ENCODE measurements at places on chromosomes 16 and 17.

DNA sequence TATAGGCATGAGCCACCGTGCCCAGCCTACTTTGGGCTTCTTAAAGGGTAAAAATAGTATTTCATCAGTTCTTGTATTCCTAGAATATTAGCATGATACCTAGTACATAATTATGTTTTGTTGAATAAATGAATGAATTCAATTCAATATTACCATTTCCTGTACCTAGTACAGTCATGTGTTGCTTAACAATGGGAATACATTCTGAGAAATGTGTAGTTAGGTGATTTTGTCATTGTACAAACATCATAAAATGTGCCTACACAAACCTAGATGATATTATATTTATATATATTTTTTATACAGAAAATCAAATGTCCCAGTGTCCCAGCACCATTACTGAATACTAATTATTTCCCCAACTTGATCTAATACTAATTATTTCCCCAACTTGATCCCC lies 85.6 kb upstream of the HAS3 start:
- DNase-seq = no peak

GRCh38 chr16:48617711-48618148 lies 7.8 kb upstream of the N4BP1 start:
- DNase-seq = no peak

DNA sequence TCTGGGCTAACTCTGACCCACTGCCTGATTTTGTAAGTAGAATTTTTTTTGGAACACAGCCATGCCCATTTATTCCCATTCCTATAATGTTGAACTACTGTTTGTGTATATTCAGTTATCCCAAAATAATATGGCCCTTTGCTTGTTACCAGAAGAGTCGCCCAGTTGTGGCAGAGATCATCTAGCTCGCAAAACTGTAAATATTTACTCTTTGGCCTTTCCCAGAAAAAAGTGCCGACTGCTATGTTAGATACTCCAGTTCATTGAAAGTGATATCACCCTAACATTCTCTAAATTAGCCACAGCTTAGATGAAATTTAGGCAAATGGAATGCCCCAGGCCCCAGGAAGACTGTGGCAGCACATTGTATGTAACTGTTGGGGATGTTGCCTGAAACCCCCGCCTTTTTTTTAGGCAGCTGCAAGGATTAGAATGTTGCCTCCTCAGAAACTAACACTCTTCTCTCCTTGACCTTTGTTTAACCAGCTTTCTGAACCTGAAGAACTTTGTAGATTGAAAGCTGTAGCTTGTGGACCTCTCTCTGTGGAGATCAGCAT lies 19.1 kb downstream of the WWOX start:
- no peak for DNase-seq

GRCh38 chr17:28443901-28444638 lies 29.4 kb upstream of the SLC13A2 start:
- DNase-seq = no peak

GRCh38 chr17:43003542-43004172 lies 2.9 kb upstream of the IFI35 start:
- DNase-seq = no peak

- peak; percentile 62 for DNase-seq
These were observed 184.8 kb upstream of the GSE1 start for GRCh38 chr16:85428168-85428898.

DNA sequence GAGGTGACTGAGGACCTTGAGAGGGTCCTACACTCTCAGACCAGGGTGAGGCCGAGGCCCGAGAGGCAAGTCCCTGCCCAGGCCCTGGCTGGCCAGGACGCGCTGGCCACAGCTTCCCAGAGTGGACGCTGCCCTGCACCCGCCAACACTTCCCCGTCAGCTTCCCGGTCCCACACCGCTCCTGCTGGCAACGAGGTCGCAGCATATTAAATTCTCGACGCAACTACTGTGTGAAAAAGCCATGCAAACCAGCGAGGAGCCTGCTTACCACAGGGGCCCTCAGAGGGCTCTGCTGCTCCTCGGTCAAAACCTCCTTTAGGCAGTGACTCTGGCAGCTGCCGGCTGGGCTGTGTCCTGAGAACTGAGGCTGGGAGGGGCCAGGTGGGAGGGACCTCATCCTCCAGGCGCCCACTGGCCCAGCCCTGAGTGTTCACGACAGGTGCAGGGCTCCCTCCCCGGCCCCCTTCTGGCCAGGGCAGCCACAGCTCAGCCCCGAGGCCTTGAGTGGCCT lies 2.1 kb upstream of the TEX19 start:
- DNase-seq = no peak

GRCh38 chr17:74702116-74702871 lies 10.4 kb downstream of the CD300LF start:
- no peak for DNase-seq

GRCh38 chr16:84884596-84885341 lies 65.0 kb downstream of the CRISPLD2 start:
- DNase-seq = no peak

DNA sequence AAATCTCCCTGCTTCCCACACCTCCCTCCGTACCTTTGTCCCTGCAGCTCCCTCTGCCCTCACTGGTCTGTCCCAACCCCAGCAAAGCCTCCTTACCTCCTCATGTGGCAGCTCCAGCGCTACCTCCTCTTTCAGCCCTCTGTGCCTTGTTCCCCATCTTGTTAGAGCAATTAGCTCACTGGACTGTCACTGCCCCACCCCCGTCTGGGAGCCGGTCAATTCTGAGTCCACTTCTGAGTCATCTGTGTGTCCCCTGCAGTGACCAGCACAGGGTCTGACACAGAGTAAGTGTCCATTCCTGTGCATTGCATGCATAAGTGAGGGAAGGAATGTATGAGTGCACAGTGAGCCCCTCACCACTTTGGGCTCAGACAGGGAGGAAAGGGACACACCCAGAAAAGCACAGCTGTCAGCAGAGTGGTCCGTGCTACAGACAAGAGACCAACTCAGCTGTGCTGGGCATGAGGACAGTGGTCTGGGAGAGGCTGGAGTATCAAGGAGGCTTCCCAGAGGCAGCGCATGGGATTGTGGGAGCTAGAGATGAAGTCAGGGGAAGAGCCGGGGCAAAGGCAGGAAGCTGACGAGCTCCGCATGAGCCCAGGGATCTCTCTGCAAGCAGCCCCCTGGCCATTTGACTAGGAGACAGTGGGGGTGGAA lies 45.9 kb downstream of the PITPNM3 start:
- no peak for DNase-seq

GRCh38 chr17:61384354-61384691 lies 15.3 kb upstream of the TBX2 start:
- DNase-seq = no peak

GRCh38 chr17:14299280-14300141 lies 1.4 kb upstream of the HS3ST3B1 start:
- DNase-seq = peak; percentile 41

DNA sequence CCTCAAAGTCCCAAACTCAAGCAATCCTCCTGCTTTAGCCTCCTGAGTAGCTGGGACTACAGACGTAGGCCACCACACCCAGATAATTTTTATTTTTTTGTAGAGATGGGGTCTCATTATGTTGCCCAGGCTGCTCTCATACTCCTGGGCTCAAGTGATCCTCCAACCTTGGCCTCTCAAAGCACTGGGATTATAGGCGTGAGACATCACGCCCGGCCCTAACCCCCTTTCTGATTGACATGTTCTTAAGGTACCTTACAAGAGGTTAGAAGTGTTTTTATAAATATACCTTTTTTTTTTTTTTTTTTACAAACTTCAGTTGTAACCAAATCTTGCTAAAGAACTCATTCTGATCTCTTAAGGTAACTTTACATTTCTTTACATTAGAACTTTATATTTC lies 64.8 kb downstream of the GNA13 start:
- DNase-seq = no peak

DNA sequence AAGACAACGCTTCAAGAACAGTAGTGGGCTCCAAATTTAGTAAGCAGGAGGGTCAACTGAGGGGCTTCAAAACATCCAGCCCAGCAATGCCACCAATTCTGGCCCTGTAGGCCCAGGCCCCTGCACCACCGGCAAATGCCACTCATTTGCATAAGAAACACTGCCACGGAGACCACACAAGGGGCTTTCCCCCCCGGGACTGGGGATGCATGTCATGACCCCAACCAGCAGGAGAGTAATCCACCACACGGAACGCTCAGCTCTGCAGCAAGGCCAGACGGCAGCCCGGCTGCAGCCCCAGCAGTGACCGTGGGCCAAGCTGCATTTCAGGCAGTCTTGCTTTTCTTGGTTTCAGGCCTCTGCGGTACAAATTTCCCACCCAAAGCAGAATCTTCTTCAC lies 14.1 kb downstream of the TMEM11 start:
- DNase-seq = no peak

- no peak for DNase-seq
These were observed 685 bp downstream of the FASN start for GRCh38 chr17:82097184-82097918.

GRCh38 chr16:81399909-81400308 lies 44.7 kb upstream of the CMIP start:
- DNase-seq = no peak

DNA sequence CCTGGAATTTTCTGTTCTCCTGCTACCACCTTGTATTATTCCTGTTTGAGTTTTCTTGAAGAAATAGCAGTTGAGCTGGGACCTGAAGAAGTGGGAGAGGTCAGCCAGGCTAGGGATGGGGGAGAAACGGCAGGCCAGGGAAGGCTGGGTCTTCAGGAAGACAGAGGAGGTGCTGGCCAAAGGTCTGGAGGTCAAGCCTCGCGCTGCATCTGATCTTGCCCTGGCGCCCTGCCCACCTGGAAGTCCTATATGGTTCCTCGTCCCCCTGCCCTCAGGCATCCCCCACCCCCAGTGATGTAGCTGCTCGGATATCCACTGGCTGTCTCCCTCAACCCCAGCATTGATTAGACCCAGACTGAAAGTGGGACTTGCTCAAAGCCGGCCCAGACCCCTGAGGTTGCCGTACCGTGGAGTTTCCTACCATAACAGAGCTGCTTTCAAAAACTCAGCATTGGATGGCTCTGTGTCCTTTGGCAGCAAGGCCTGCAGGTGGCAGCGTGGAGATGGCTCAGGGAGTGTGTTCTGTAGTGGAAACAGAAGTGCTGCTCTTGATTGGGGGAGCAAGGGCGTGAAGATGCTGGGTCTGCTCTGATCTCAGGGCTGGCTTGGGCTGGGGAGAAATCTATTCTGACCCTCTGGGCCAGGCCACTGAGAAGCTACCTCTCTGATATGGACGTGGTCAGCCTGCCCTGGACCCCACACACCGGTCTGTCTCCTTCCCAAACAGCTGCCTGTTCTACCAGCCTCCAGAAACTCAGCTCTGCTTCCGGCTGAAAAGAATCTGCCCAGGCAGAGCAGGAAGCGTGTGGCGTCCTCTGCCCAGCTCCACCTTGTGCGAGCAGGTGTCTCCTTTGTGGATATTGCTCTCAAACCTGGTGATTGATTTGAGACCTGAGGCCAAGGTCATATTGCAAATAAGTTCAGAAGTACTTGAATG lies 107.0 kb upstream of the CACNG5 start:
- DNase-seq = peak; percentile 50

DNA sequence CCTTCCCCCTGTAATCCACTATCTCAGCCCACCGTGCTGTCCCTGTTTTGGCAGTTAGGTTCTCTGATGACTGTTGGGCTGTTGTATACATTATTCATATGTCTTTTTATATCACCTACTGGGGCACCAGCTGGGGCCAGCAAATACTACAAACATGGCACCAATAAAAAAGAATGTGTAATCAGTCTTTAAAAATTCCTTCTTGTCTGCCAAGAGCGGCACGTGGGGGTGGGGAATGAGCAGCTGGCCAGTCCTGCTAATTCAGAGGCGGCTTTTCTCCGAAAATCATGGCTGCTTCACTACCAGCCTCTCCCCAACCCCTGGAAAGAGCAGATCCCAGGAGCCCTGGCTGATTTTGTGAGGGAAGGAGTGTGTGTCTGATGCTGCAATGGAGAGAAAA lies 77.7 kb upstream of the EEF2KMT start:
- DNase-seq = no peak

GRCh38 chr16:14241631-14242030 lies 170.5 kb downstream of the MRTFB start:
- no peak for DNase-seq

Data from stimulated activated CD4-positive, alpha-beta T cell treated with anti-CD3 and anti-CD28 coated beads, Interleukin-2, amount 100 ng/mL, for 24 hours (primary cell).